Fibroblast of the aortic adventitia (primary cell): ENCODE measurements at places on chromosomes 16 and 17.

GRCh38 chr17:56158344-56158743 is 5.1 kb downstream of the ANKFN1 start:
- DNase-seq, result no peak

GRCh38 chr17:50608700-50609379 is 25.8 kb upstream of the ABCC3 start:
- no peak for DNase-seq

DNA sequence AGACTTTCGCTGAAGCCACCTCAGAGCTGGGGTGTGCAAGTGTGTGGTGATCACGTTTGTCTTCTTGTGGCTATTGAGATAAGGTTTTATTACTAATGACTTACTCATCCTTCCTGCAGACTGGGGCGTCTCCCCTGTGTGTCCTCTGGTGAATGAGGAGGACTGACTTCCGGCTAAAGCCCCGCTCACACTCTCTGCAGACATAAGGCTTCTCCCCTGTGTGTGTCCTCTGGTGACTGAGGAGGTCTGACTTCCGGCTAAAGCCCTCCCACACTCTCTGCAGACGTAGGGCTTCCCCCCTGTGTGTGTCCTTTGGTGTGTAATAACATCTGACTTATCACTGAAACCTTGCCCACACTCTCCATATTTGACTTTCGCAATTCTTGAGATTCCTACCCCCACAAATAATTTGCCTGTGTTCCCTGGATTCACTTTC is 19.4 kb downstream of the PRDM7 start:
- peak; percentile 57 for DNase-seq

DNA sequence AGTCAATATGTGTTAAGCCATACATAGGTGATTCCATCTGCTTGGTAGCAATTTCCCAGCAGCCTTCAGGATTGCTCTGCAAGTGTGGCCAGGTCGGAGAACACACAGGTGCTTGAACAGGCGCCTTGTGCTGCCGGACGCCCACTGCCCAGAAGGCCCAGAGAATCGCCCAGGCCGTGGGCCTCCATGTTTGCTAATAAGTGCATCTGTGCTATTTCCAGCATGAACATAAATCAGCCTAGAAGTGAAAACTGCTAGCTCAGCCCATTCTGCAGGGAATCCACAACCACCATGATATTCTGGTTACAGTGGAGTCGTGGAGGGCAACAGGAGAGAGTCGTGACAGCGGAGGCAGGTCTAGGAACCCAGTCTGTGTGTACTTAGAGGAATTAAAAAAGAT is 78.1 kb downstream of the ZFHX3 start:
- DNase-seq, result no peak

DNA sequence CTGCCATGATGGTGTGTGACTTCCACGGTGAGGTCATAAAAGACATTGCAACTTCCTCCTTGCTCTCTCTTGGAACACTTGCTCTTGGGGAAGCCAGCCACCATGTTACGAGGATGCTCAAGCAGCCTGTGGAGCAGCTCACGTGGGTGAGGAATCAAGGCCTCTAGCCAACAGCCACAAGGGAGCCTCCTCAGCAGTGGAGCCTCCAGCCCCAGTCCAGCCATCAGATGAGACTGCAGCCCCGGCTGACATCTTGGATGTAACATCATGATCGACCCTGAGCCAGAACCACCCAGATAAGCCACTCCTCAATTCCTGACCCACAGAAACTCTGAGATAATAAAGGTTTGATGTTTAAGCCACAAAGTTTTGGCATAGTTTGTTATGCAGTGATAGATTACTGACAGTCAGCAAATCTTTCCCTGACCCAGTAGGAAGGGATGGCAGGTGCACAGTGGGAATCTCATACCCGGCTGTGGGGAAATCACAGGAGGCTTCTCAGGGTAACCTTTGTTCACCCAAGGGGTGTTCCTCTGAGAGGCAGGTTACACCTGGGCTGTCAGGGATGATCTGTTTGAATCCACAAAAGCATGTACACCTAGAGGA is 23.3 kb upstream of the GINS2 start:
- DNase-seq, result no peak

GRCh38 chr17:81419886-81420768 is 24.9 kb downstream of the BAHCC1 start:
- DNase-seq, result no peak

DNA sequence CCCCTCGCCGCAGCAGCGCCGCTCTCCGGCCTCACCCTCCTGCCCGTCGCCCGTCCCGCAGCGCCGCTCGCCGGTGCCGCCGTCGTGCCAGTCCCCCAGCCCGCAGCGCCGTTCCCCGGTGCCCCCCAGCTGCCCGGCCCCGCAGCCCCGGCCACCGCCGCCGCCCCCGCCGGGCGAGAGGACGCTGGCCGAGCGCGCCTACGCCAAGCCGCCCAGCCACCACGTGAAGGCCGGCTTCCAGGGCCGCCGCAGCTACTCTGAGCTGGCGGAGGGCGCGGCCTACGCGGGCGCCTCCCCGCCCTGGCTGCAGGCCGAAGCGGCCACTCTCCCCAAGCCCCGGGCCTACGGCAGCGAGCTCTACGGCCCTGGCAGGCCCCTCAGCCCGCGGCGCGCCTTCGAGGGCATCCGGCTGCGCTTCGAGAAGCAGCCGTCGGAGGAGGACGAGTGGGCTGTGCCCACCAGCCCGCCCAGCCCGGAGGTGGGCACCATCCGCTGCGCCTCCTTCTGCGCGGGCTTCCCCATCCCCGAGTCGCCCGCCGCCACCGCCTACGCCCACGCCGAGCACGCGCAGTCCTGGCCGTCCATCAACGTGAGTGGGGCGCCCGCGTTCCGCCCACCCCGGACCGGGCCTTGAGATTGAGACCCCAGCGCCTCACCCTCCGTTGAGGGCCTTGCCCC is 15.0 kb downstream of the TBKBP1 start:
- DNase-seq, result peak; percentile 49

- DNase-seq, result peak; percentile 92
These were observed 843 bp downstream of the TP53 start for GRCh38 chr17:7686222-7687071.

DNA sequence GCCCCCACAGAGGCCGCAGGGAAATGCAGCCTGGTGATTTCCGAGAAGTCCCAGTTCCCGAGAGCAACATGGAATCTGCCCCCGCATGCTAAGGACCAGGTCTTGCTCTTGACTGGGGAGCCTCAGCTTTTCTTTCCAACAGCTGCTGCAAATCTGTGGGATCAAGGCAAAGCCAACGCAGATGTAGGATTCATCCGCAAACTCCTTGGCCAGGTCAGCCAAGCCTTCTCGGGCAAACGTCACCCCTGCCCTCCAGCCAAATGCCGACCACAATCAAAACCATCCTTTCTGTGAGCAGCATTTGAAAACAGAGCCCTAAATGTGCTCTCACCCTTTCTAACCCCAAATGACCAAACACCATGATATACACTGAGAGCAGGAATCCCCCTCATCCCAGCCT is 54.0 kb downstream of the MRM3 start:
- DNase-seq, result peak; percentile 27

DNA sequence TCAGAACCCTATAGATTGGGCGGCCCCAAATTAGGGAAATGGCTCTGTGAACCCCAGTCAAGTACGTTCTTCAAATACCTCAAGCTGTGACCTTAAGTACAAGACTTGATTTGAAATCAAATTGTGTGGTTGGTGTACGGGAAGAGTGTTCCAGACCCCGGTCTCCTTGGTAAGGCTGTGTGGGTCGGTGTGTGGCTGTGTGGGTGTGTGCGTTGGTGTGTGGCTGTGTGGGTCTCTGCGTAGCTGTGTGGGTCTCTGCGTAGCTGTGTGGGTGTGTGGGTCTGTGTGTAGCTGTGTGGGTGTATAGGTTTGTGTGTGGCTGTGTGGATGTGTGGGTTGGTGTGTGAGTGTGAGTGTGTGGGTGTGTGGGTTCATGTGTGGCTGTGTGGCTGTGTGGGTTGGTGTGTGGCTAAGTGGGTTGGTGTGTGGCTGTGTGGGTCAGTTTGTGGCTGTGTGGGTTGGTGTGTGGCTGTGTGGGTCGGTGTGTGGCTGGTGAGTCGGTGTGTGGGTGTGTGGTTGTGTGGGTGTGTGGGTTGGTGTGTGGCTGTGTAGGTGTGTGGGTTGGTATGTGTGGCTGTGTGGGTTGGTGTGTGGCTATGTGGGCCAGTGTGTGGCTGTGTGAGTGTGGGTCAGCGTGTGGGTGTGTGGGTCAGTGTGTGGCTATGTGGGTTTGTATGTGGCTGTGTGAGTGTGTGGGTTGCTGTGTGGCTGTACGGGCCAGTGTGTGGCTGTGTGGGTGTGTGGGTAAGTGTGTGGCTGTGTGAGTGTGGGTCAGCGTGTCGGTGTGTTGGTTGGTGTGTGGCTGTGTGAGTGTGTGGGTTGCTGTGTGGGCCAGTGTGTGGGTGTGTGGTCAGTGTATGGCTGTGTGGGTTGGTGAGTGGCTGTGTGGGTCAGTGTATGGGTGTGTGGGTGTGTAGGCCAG is 238.7 kb upstream of the ZFHX3 start:
- no peak for DNase-seq

GRCh38 chr17:10197721-10198508 is 491 bp downstream of the GAS7 start:
- DNase-seq, result no peak
